Sciatic nerve (tissue), 2 donors: ENCODE measurements at places on chromosomes 3 and 15. TPM values are rescaled to one million over a fixed set of nuclear protein-coding genes. Genes with fewer than 3 reads are reported as not detected.

Gene MYL3
- 3.3 TPM for total RNA-seq

Gene LHFPL4
- total RNA-seq: not detected

Gene SPINK8
- total RNA-seq: not detected

Gene CPEB1
- 27.1 TPM for total RNA-seq

Gene SRGAP3
- total RNA-seq: 14.4 TPM

Gene GOLGA6A
- total RNA-seq: 0.98 TPM

Gene HYKK
- total RNA-seq: 10.4 TPM

Gene CFAP20DC
- 0.49 TPM for total RNA-seq

Gene DIS3L
- total RNA-seq: 43.4 TPM

GRCh38 chr3:122186372-122186771, 2.9 kb downstream of the CASR start:
- DNase-seq: no peak

GRCh38 chr3:184320104-184320445, 5.7 kb downstream of the EIF4G1 start:
- DNase-seq: peak; percentile 98

GRCh38 chr15:69515508-69515907, 62.9 kb downstream of the RPLP1 start:
- peak; percentile 12 for DNase-seq

GRCh38 chr3:66383023-66383422, 117.8 kb downstream of the LRIG1 start:
- no peak for DNase-seq

GRCh38 chr3:36843065-36844051, 79.0 kb upstream of the DCLK3 start:
- DNase-seq: no peak

DNA sequence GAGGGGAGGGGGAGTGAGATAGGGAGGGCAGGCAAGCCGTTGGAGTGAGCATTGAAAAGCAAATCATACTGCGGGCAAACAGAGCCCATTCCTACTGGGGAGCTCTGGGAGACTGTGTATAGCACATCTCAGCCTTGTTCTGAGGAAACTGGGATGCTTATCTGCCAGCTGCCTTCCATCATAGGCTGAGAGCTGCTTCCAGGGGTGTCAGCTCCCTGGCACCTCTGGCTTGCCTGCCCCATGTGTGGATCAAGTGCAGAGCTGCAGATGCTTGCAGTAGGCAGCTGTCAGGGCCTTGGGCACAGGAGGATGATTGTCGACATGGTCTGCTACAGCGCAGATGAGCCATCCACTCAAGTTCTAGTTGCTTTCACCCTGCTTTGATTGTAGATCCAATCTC, 86.8 kb downstream of the CHRNA7 start:
- DNase-seq: no peak

- no peak for DNase-seq
Measured at GRCh38 chr3:134384963-134385362, 10.7 kb upstream of the AMOTL2 start.

- no peak for DNase-seq
Measured at GRCh38 chr3:95028688-95029087, 965.8 kb downstream of the NSUN3 start.

DNA sequence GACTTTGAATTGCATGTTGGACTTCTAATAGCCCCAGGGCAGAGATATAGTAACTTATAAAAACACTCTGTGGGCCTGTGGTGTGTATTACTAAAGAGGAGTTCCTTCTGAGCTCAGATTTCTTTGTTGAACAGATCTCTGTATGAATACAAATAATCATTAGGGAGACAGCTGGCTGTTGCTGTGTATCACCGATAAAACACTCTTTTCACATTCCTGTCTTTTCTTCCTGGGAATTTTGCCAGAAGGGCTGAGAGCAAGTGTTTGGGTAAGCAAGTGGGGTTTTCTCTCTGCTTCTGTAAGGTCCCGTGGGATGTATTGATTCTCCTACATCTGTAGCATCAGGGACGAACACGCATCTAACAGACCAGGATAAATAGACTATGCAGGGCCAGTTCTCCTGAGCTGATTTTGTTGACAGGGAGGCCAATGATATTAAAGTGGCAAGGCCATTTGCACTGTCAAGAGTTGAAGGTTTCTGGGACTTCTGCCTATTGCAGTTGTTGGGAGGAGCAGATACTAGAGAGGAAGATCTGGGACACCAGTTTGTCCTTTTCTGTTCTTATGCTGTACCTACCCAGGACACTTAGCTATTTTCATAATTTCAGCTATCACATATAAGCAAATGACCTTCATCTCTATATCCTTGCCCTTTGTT, 225.9 kb upstream of the CD96 start:
- no peak for DNase-seq

GRCh38 chr3:129448186-129448895, 8.3 kb downstream of the IFT122 start:
- no peak for DNase-seq

GRCh38 chr15:31461911-31462480, 135.4 kb downstream of the KLF13 start:
- DNase-seq: peak; percentile 26

DNA sequence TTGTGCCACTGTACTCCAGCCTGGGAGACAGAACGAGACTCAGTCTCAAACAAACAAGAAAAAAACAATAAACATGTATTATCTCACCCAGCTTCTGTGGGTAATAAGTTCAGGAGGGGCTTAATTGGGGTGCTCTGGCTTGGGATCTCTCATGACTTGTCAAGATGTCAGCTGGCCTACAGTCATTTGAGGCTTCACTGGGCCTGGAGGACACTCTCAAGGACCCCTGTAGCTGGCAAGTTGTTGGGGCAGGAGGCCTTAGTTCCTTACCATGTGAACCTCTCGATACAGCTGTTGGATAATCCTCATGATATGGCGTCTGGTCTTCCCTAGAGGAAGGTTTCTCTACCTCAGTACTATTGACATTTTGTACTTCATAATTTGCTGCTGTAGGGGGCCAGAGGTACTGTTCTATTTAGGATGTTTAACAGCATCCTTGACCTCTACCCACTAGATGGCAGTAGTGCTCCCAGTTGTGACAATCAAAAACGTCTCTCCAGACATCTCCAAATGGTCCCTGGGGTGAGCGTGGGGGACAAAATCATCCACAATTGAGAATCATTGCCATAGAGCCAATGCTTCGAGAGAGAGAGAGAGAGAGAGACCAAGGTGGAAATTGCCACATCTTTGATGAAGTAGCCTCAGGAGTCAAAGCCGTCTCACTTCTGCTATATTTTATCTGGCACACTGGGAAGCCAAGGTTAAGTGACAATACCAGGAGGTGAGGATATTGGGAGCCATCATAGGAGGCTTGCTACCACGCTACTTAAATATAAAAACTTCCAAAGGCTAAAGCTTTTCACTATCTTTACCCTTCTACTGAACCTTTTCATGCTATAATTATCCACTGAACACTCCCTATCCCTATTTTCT, 23.9 kb upstream of the SLTM start:
- DNase-seq: no peak

DNA sequence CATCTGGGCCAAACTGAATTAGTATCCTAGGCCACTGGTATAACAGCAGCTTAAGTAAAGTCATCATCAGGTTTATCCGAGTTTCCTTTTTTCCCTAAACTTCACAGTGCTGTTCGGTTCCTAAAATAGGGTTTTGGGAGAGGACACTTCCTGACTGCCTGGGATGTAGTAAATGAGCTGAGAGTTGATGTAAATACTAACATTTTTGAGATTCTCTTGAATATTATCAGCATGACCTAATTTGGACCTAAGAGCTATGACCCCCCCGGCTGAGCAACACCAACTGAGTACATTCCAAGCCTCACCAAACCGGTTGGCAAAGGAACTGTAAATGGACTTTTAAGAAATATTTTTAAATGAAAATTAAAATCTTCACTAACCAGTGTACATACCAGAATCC, 78.8 kb downstream of the IL5RA start:
- DNase-seq: no peak

- no peak for DNase-seq
Measured at GRCh38 chr3:55406696-55407425, 80.2 kb downstream of the WNT5A start.

DNA sequence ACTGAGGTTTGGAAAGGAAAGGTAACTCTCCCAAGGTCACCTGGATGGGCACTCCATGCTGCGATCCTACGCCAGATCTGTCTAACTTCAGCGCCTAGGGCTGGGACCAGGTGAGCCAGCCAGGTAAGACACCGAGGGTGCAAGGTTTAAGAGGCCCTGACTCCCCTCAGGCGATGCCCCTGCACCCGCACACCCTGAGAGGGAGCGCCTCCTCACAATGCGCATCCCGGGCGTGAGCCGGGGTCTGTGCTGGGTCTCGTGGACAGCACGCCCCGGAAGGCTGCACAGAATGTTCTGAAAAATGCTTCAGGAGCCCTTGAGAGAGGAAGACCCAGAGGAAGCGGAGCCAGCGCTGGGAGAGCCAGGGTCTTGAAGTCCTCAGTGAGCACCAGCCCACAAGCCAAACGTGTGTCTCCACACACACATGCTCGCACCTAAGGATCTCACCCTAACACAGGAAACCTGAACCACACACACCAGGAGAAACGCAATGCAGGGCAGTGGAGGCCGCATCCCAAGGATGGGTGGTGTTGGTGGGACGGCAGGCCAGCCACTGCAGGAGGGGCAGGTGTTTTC, 142.0 kb downstream of the ADAMTS17 start:
- no peak for DNase-seq

GRCh38 chr3:48830715-48831114, 17.0 kb downstream of the PRKAR2A start:
- DNase-seq: no peak
